Activated CD4-positive, alpha-beta T cell treated with anti-CD3 and anti-CD28 coated beads, Interleukin-2, amount 50 U/mL, for 4 hours (primary cell): ENCODE measurements at places on chromosomes 12 and 14.

- DNase-seq = no peak
Observed at GRCh38 chr12:25957793-25958427, 572 bp upstream of the RASSF8 start.

DNA sequence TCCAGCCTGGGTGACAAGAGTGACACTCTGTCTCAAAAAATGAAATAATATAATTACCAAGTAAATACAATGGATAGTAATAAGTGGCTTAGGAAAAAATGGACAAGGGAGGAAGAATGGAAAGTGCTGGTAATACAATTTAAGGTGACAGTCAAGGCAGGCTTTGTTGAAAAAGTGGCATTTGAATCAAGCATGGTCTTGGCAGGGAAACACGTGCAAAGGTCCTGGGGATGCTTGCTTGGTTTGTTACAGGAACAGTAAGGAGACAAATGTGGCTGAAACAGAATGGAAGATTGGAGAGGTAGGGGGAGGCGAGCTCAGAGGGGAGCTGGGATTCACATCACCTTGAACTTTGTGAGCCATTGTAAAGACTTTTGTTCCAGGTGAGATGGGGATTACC, 153.2 kb downstream of the TMEM132C start:
- no peak for DNase-seq

DNA sequence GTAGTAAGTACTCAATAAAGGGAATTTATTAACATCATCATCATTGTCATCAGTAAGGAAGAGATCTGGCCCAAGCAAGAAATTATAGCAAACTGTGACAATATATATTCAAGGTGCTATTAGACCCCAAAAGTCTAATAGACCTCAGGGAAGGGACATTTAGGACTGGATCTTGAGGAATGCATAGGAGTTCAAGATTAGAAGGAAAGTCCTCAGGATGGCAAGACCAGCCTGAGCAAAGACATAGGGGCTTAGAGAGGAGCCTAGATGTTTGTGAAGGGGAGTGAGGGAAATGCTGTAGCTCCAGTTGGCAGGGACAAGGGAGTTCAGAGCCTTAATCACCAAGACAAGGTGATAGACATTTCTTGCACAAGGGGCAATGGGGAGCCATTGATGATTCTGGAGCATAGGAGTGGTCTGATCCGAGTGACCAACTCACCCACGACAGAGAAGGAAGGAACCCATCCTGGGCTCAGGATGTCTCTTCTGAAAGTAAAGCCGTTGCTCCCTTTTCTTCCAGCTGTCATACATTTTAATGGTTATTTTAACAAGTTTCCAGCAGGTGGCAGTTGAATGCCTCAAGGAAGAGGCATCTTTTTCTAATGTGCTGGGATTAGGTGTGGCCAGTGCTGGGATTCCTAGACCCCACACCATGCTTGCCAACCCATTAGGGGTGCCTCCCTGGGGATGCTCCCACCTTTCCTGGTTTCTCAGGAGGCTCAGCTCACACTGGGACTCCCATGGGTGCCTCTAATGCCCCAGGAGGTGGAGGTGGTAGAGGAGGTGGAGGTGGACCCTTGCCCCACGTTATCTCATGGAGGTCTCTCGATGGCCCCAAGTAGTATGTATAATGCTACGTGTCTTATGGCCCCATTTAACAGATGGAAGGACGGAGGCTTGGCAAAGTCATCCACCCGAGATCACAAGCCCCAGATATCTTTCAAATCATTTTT, 37.8 kb downstream of the PHETA1 start:
- DNase-seq = no peak

- no peak for DNase-seq
Observed at GRCh38 chr14:53048631-53049030, 97.8 kb upstream of the FERMT2 start.

GRCh38 chr14:68947802-68948201, 31.3 kb downstream of the ACTN1 start:
- DNase-seq = no peak

GRCh38 chr12:62021808-62022207, 238.4 kb upstream of the USP15 start:
- DNase-seq = no peak

GRCh38 chr12:10098791-10099190, at the start of gene CLEC1A:
Gene CLEC1A (minus strand): TSS chr12:10098985. CDS start chr12:10098922, 63 bp downstream.
- DNase-seq = no peak

- no peak for DNase-seq
Observed at GRCh38 chr12:99055299-99055698, 410.2 kb downstream of the APAF1 start.

- DNase-seq = no peak
Observed at GRCh38 chr12:53683494-53683893, 7.6 kb upstream of the ATP5MC2 start.

DNA sequence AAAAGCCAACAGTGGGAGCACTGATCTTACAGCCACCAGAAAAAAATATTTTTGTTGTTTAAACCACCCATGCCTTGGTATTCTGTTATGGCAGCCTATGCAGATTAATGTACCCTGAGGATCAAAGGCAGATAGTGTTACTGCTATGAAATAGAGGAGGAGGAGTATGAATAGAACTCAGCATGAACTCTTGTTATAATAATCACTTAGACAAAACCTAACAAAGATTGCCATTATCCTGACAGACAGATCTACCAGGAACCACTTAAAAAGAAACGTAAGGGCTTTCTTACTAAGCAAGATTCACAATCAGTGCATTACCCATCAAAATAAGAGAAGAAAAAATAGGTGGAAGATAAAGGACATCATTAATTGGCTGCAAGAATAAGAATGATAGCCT, 558.3 kb downstream of the GALC start:
- no peak for DNase-seq

GRCh38 chr14:94390372-94391086, 2.1 kb upstream of the SERPINA1 start:
- DNase-seq = no peak
